ENCODE measurements at places on chromosomes 1 and 21.

GRCh38 chr21:38671773-38672172, 134.0 kb upstream of the ETS2 start:
- DNase-seq: no peak

DNA sequence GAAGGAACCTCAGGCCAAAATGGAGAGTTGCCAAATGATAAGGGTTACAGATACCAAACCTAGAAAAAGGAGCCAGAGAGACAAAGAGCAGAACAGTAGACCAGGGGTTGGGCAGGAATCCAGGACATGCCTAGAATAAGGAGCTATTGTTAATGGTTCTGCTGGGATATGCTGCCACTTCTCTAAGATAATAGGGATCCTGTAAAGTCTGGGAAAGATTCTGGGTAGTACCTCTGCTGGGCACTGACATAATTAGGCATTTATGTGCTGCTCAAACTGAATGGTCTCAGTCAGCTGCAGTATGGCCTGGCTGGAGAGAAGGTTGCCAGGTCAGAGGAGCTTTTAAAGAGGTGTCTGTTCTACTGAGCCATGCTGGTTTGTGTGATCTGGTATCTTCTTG, 19.9 kb upstream of the NRIP1 start:
- DNase-seq: no peak

GRCh38 chr1:151501474-151501873, 9.7 kb upstream of the CGN start:
- no peak for DNase-seq

DNA sequence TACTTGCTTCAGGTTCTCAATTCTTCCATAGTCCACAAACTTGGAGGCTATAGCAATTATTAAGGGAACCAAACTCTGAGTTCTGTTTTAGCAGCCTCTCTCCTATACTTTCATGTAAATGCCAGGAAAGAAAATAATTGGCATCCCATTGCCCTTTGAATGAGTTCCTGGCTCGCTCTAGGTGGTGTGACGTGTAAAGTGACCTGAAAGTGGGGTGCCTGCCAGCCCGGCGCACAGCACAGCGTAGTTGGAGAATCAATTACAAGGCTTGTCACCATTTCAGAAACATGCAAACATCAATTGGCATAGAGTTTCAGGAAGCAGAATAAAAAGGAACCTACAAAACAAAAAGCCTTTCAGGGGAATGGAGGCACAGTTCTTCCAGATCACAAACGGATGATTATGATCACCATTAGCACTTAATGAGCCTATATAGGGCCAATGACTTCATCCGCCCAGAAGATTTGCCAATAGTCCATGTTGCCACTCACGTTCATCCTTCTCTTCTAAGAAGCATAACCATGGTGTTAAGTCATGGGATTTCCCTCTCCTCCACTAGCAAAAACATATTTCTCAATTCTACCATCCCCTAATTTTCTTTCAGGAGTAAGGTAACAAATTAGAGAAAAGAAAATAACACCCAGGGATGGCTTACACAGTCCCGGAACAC, 354.6 kb upstream of the ADGRL2 start:
- DNase-seq: no peak

DNA sequence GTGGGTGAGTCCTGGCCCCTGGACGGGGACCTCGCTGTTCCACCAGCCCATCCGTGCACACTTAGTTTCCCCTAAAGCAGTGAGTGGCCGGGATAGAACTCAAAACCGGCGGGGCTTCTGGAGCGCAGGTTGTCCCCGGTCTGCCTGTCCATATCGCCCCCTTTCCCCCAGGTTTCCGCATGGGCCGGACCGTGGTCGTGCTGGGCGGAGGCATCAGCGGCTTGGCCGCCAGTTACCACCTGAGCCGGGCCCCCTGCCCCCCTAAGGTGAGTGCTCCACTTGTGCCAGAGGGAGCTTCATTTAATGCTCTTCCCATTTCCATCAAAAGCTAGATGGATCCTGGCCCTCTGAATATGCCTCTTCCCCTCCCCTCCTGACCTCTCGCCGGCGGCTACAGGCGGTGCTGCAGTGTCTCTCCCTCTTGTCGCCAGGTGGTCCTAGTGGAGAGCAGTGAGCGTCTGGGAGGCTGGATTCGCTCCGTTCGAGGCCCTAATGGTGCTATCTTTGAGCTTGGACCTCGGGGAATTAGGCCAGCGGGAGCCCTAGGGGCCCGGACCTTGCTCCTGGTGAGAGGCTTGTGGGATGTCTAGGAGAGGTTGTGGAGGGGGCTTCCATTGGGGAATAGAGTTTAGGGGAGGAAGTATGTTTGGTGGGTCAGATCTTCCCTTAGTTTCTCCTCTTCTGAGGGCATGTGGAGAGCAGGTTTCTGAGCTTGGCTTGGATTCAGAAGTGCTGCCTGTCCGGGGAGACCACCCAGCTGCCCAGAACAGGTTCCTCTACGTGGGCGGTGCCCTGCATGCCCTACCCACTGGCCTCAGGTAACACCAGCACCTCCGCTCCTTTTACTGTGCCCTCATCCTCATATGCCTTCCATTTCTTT, 683 bp downstream of the PPOX start:
- no peak for DNase-seq

GRCh38 chr1:198598796-198599321, 40.0 kb upstream of the PTPRC start:
- no peak for DNase-seq

- peak; percentile 75 for DNase-seq
Measured at GRCh38 chr1:15128520-15129313, 24.8 kb upstream of the TMEM51 start.

GRCh38 chr1:206074839-206075238, 21.9 kb downstream of the RHEX start:
- no peak for DNase-seq

DNA sequence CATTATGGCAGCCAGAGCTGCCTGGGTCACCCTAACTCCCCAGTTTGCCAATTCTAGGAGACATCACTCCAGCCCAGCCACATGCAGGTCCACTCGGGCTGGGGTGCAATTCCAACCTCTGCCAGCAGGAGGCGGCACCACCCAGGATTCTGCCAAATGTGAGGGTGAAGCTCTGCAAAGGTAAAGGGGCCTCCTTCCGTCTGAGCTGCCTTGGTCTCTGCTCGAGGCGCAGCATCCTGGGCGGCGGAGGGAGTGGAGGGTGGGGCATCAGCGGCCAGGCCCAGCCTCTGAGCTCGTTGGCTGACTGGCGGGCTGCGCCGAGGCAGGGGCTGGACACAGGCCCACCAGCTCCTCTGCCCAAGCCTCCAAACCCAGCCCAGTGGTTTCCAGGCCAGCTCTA, 63.8 kb downstream of the ARHGEF16 start:
- DNase-seq: no peak

GRCh38 chr21:31142600-31142999, 104.3 kb upstream of the KRTAP19-8 start:
- DNase-seq: peak; percentile 27

DNA sequence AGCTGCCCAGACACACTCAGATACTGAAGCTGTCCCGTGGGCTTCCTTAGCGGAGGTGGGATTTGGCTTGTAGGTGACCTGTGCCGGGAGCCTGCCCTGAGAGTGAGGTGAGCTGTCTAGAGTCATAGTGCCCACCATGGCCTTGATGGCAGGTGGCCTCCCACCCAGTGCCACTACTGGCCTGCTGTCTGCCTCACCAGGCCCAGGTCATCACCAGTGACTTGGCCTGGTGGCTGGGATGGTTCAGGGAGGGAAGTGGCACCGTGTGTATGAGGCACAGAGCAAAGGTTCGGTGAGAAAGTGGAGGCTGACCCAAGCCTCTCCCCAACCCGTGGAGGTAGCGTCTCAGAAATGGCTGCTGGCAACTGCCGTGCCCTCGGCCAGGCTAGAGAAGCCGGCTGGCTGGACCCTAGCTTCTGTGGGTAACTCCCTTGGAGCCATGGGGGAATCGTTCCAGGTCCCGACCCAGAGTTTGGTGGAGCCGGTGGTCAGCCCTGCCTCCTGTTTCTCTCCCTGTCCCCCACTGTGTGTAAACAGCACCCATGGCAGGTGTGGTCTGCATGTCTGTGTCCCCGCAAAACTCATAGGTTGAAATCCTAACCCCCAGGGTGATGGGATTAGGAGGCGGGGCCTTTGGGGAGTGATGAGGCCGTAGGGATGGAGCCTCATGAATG, 155.4 kb upstream of the C1orf174 start:
- no peak for DNase-seq

DNA sequence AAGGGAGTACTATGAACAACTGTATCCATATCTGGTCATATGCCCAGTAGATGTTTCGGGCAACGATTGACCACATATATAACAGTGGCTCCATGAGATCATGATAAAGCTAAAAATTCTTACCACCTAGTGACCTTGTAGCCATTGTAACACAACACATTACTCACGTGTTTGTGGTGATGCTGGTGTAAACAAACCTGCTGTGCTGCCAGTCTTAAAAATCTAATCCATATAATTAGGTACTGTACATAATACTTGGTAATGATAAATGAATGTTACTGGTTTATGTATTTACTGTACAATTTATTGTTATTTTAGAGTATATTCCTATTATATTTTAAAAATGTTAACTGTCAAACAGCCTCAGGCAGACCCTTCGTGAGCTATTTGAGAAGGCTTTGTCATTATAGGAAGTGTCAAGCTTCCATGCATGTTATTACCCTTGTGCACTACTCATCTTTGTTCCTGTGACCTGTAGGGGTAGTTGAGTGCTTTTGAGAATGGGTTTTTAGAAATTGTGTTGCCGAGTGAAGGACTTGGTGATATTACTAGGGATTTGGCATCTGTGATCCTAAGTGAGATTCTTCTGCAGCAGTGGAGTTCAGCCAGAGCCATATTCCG, 23.6 kb downstream of the DIP2A start:
- DNase-seq: no peak

DNA sequence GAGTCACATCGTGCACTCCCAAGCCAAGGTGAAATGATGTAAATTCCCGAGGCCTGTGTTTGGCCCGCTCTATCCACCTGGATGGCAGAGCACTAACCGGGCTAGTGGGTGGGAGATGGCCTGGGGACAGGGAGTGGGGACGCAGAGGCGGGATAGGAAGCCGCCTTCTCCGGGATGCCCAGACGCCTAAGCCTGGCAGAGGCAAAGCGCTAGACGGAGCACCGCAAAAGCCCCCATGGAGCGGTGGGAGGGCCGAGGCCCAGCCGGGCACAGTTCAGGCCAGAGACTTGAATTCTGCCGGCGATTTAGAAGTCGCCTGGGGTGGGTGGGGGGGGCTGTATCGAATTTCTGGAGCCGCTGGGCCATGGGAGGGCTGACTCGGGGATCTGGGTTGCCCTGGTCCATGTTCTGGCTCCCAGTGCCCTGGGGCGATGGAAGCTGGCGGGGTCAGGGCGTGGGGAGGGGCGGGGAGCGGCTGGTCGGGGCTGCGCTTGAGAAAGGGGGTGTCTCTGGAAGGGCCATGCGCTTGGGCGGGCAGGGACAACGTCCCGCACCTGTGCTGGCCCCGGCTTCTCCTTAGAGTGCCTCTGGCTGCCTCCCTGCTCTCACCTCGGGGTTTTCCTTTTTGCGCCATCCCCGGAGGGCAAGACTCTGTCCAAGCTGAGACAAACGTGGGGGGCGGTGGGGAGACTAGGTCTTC, 28.0 kb downstream of the KIAA2013 start:
- no peak for DNase-seq

GRCh38 chr1:89167590-89168230, 8.1 kb downstream of the GBP7 start:
- no peak for DNase-seq

GRCh38 chr1:29240986-29241385, 4.7 kb downstream of the PTPRU start:
- DNase-seq: no peak

GRCh38 chr1:154586641-154587040, 19.1 kb downstream of the CHRNB2 start:
- DNase-seq: no peak

- no peak for DNase-seq
Measured at GRCh38 chr1:192067360-192067759, 90.9 kb upstream of the RGS18 start.

- DNase-seq: no peak
Measured at GRCh38 chr1:84946631-84947030, 50.3 kb downstream of the MCOLN2 start.

DNA sequence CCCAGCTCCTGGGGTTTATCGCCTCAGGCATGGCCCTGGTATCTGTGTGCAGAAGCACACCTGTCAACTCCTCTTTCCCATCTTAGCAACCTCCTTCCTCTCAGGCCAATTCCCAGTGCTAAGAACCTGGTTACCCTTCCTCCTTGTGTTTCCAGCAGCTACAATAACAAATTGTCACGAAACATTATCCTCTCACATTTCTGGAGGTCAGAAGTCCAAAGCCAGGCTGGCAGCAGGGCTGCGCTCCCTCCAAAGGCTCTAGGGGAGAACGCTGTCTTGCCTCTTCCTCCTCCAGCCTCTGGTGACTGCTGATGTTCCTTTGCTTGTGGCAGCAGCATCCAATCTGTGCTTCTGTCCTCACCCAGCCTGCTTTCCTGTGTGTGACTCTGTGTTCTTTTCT, 10.7 kb upstream of the MRPS14 start:
- no peak for DNase-seq

GRCh38 chr1:116763787-116764465, 9.7 kb downstream of the CD2 start:
- DNase-seq: peak; percentile 68

DNA sequence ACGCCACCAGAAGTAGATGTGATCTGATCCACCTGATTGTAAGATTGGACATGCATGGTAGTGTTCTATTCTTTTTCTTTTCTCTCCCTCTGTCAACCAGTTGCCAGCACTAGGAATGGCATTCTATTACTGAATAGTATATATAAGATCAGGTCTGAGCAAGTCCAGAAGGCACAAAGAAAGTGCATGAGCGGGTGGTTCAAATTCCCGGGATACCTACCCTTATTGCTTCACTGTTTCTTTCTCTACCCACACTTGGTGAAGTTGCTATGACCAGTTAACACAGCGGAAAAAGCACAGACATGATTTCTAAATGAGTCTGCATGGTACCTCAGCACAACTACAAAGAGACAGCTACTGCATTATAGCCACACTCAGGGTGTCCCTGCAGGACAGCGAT, 64.0 kb downstream of the SLC9A1 start:
- no peak for DNase-seq

GRCh38 chr1:24898909-24899439, 31.1 kb downstream of the RUNX3 start:
- DNase-seq: no peak

DNA sequence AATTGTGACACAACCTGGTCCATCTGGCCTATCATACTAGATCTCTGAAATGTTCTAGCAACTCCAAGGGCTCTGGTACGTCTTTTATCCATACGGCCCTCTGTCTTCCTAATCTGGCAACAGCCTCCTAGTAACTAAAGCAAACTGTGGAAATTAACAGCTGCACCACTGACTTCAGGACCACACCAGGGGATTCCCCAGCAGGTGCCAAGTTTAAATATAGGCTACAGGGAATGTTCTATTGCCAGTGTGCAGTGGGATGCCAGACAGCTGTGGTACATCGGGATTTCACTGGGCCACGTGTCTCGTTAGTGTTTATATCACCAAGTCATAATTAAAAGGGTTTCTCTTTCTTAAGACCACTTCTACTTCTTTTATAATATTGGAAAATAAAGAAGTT, 94.3 kb downstream of the RGS2 start:
- DNase-seq: no peak

- no peak for DNase-seq
Measured at GRCh38 chr21:41016472-41016871, 151.5 kb upstream of the BACE2 start.

Data from activated CD4-positive, alpha-beta T cell treated with anti-CD3 and anti-CD28 coated beads, Interleukin-2, Interleukin-4, amounts not matched to agents 100 ng/mL and 50 ng/mL, durations not matched to agents 16 hours and 8 hours (primary cell).